ENCODE measurements at places on chromosomes 5 and 9.

DNA sequence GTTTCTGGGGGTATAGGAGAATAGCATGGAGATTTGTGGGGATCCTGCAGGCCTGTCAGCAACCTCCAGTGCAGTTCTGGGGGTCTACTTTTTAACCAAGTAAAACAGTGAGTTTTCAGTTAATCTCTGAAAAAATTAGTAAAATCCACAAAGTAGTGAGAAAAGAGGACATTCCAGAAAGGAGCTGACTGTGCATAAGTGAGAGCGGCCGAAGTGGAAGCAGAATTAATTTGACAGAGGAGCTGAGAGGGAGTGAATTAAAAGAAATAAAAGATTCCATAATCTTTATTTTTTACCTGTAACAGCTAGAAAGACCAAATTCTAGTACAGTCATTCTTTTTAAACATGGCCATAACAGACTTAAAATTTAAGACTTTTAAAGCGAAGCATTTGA is 149.2 kb downstream of the SGCD start:
- DNase-seq, result no peak

GRCh38 chr9:38662763-38663593 is 42.6 kb upstream of the ANKRD18A start:
- DNase-seq, result peak; percentile 28

- DNase-seq, result no peak
Measured at GRCh38 chr9:137206602-137207001, 1.1 kb downstream of the NDOR1 start.

DNA sequence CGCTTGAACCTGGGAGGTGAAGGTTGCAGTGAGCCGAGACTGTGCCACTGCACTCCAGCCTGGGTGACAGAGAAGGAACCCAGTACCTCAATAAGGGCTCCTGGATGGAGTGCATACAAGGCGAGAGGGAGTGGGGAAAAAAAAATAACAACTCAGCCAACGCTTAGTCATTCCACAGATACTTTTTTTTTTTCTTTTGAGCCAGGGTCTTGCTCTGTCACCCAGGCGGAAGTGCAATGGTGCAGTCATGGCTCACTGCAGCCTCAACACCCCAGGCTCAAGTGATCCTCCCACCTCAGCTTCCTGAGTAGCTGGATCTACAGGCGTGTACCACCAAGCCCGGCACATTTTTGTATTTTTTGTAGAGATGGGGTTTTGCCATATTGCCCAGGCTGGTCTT is 59.5 kb upstream of the GGTA1 start:
- DNase-seq, result no peak

GRCh38 chr5:54088081-54088480 is 222.3 kb downstream of the ARL15 start:
- DNase-seq, result no peak

- DNase-seq, result no peak
Measured at GRCh38 chr9:35864695-35865255, 5.4 kb downstream of the OR13J1 start.

GRCh38 chr5:167440846-167441245 is 850.6 kb upstream of the WWC1 start:
- peak; percentile 58 for DNase-seq

GRCh38 chr5:143154510-143155370 is 248.7 kb downstream of the NR3C1 start:
- DNase-seq, result no peak

- DNase-seq, result no peak
Measured at GRCh38 chr5:136639616-136640015, 274.3 kb upstream of the TRPC7 start.

- no peak for DNase-seq
Measured at GRCh38 chr5:107958432-107958831, 287.7 kb upstream of the EFNA5 start.

DNA sequence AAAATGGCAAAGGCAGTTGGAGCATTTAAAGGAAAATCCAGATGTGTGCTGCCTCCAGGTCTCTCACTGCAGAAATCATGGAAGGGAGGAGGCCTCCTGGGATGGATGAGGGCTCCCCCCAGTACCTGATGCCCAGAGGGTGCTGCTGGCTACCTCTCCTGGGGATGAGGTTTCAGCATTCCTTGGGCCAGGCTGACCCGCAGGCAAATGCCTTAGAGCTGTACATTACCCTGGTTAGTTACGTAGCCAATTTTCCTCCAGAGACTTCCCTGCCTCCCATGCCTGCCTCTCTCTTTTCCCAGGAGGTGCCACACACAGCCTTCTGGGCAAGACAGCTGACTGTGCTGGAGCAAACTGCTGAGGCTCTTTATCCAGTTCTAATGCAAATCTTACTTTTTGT is 65.3 kb downstream of the RGS3 start:
- DNase-seq, result no peak

GRCh38 chr5:33635582-33635981 is 194.8 kb downstream of the TARS1 start:
- DNase-seq, result no peak

- no peak for DNase-seq
Measured at GRCh38 chr9:76456202-76456926, 2.6 kb upstream of the GCNT1 start.

- no peak for DNase-seq
Measured at GRCh38 chr9:109683521-109683920, 96.5 kb upstream of the PALM2AKAP2 start.

- no peak for DNase-seq
Measured at GRCh38 chr9:134436379-134436762, 110.1 kb downstream of the RXRA start.

GRCh38 chr5:67432606-67433005 is 236.0 kb upstream of the CD180 start:
- no peak for DNase-seq

- DNase-seq, result no peak
Measured at GRCh38 chr9:123513554-123513953, 157.6 kb downstream of the CRB2 start.

GRCh38 chr9:13278023-13278367 is 1.5 kb downstream of the MPDZ start:
- DNase-seq, result no peak

DNA sequence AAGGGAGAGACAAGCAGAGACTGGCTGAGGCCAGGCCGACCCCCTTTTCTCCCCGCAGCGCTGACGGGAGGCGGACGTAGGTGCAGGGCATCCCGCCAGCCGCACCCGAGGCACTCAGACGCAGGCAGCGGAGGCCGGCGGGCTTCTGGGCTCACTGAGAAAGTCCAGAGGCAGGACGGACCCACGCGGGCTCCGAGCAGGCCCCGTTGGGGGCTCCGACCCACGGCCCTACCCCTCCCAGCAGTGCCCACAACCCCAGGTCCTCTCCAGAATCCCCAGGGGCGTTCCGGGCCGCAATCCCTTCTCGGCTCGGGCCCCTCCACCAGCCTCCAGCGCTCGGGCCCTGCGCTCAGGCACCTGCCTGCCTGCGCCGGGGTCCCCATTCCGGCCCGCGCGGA is 543 bp downstream of the MTMR12 start:
- DNase-seq, result peak; percentile 74

DNA sequence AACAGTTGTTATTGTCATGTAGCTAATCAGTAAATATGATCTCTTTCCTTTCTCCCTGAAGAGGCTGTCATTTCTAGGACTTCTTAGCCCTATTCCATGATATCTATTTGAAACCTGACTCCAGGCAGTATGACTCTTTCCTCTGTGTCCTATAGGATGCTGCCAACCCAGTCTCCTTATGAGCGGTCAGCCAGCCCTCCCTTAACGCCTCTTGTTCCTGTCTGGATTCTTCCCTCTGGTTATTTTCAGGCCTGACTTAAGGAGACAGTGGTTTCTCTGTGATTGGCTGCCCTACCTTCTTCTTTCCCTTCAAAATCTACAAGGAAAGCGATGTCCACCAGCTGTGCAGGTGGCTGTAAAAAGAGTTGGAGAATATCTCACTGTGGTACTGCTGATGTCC is 19.4 kb upstream of the C5orf63 start:
- no peak for DNase-seq

- no peak for DNase-seq
Measured at GRCh38 chr5:38045446-38045845, 205.6 kb upstream of the GDNF start.

DNA sequence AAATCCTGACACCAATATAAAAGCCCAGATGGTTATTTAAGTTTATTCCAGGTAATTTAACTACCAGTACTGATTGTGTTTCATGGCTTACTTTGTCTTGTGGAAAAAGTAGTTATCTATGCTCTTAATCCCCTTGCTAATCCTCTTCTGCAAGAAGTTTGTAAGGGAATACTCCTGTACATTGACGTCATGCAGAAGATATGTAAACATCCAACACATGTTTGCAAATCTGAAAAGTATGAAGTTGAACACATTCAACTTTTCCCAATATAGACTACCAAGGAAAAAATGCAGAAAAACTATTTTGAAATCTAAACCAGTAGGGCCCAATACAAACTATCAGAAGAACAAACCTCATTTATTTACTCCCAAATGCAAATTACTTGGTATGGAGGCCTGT is 56.3 kb upstream of the ELL2 start:
- no peak for DNase-seq
